Naive thymus-derived CD4-positive, alpha-beta T cell (primary cell): ENCODE measurements at places on chromosomes 12 and 14.

DNA sequence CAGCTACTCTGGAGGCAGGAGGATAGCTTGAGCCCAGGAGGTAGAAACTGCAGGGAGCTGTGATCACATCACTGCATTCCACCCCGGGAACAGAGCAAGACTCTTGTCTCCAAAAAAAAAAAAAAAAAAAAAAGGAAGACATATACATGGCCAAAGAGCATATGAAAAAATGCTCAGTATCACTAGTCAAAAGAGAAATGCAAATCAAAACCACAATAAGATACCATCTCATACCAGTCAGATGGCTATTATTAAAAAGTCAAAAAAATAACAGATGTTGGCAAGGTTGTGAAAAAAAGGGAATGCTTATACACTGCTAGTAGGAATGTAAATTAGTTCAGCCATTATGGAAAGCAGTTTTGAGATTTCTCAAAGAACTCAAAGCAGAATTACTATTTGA lies 174.8 kb upstream of the ATF7IP start:
- no peak overlapping the region for H3K4me3 ChIP-seq
- no peak overlapping the region for H3K27ac ChIP-seq
- no peaks in the 10 kb centered on the region for H3K27me3 ChIP-seq

DNA sequence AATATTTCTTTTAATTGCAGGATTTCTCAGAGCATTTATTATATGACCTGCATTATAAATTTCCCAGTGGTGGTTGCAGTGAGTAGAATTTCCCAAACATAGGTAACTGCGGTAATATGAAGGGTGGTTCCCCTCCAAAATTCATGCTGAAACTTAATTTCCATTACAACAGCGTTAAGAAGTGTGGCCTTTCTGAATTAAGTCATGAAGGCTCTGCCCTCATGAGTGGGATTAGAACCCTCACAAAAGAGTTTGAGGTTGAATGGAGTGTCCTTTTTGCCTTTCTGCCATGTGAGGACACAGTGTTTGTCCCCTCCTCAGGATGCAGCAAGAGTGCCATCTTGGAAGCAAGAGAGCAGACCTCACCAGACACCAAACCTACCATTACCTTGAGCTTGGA lies 233.6 kb downstream of the KTN1 start:
- H3K4me1 ChIP-seq, result no peaks in the 10 kb centered on the region
- no peaks in the 10 kb centered on the region for H3K27me3 ChIP-seq
- no peak for DNase-seq
- H3K27ac ChIP-seq, result no peak overlapping the region
- no peak overlapping the region for H3K4me3 ChIP-seq
- H3K36me3 ChIP-seq, result no peaks in the 10 kb centered on the region

DNA sequence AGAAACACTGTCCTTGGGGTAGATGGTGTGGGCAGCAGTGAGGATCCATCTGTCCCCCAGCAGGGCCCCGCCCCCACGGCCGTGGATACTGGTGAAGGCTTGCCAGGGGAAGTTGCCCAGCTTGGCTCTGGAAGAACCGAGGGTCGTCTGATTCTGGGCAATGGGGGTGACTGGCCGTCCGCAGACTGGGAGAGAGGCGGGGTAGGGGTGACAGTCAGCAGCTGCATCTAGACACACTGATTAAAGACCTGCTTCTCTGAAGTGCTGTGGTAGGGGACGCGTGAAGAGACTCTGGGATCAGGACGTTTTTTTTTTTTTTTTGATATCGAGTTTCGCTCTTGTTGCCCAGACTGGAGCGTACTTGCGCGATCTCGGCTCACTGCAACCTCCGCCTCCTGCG lies 4.7 kb upstream of the C1R start:
- no peak overlapping the region for H3K4me3 ChIP-seq
- H3K36me3 ChIP-seq, result peaks cover 3% of the 10 kb centered on the region
- H3K4me1 ChIP-seq, result peaks cover 4% of the 10 kb centered on the region
- H3K27me3 ChIP-seq, result no peaks in the 10 kb centered on the region
- no peak overlapping the region for H3K27ac ChIP-seq

DNA sequence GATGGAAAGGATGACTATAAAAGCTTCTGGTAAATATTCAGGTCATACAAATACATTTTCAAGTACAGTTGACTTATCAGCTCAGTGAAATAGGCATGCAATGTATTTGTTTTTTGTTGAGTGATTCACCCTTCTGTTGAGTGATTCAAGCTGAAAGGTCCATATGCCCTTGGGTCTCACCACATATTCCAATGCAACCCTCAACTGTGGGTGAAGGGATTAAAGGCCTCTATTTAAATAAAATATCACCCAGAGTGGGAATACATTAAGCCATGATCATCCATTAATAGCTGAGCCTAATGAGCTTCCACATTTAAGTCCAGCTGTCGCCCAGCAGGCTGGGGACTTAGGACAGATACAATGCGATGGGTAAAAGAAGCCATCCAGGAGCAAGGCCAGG lies 120.2 kb downstream of the CRACR2A start:
- no peaks in the 10 kb centered on the region for H3K4me1 ChIP-seq
- no peak overlapping the region for H3K4me3 ChIP-seq
- H3K27ac ChIP-seq, result no peak overlapping the region
- no peaks in the 10 kb centered on the region for H3K27me3 ChIP-seq
- no peak for DNase-seq

DNA sequence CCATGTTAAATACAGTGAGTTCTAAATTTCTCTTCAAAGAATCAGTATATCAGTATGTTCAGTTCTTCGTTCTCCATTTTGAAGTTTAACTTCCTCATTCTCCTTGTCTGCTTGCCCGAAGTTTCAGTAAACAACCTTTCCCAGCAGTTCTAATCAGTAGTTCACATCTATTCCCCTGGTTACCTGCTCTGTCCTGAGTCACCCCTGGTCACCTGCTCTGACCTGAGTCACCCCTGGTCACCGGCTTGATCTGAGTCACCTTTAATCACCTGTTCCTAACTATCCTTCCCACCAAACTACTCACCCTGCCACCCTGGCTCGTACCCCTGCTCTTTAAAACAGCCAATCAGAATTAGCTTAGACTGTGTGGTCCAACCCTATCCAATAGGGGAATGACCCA lies 9.4 kb upstream of the OR10G3 start:
- no peaks in the 10 kb centered on the region for H3K4me1 ChIP-seq
- no peaks in the 10 kb centered on the region for H3K36me3 ChIP-seq
- H3K27ac ChIP-seq, result no peak overlapping the region
- DNase-seq, result no peak
- no peak overlapping the region for H3K4me3 ChIP-seq

DNA sequence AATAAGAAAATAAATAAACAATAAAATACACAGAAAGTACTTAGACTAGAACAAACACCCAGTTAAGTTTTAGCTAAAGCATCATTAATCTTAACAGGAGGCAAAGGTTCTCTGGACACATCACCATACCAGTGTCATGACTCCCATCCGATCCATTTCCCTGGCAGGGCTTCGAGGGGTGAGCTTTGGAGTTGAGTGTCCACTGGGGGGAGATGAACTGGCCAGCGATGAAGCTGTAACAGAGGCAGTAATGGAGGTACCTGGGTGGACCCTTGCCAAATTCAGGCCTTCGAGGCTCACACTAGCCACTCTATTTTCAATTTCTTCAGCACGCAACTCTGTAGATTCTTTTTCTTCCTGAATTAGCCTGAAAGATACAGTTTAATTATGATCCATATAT lies 269.5 kb downstream of the ACSS3 start:
- H3K36me3 ChIP-seq, result no peaks in the 10 kb centered on the region
- DNase-seq, result no peak
- no peaks in the 10 kb centered on the region for H3K4me1 ChIP-seq
- no peak overlapping the region for H3K4me3 ChIP-seq
- H3K27me3 ChIP-seq, result no peaks in the 10 kb centered on the region

DNA sequence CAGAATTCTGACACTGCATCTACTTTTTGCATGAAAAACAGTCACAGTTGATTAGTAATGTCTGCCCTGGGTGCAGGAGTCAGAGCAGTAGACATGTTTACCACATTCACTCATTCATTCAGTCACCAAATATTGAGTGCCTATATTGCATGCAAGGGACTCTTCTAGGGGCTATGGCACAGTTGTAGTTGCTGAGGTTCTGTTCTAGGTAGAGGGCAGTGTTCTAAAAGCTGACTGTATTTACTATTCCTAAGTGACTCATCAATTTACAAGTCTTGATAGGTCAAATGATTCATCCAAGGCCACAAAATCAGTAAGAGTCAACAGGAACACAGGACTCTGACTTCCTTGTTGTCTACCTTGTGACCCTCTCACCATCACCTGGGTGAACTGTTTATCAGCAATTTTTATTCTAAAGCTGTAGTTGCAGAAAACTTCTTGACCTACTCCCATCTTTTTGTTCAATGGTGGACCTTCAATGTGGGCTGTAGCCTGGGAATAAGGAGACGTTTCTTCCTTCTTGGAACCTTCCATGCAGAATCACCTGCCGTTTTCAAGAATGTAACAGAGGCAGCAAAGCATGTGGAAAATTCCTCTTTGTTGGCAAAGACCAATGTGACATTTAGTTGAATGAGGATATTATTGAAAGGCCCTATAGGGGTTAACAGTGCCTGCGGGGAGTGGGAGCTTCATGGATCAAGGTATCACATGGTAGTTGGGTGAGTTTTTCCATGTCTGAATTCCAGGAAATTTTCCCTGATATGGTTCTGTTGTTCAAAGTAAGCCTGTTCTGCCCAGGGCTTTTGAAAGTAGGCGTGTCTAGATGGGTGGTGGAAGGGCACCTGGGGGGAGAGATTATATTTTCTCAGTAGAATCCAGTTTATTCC lies 223.2 kb downstream of the KTN1 start:
- no peak for DNase-seq
- no peaks in the 10 kb centered on the region for H3K36me3 ChIP-seq
- H3K4me1 ChIP-seq, result peaks cover 17% of the 10 kb centered on the region
- no peak overlapping the region for H3K4me3 ChIP-seq
- no peaks in the 10 kb centered on the region for H3K27me3 ChIP-seq

- H3K27ac ChIP-seq, result no peak overlapping the region
- H3K36me3 ChIP-seq, result no peaks in the 10 kb centered on the region
- no peak for DNase-seq
- H3K27me3 ChIP-seq, result no peaks in the 10 kb centered on the region
- no peak overlapping the region for H3K4me3 ChIP-seq
- H3K4me1 ChIP-seq, result no peaks in the 10 kb centered on the region
These were observed 1006.7 kb downstream of the DIO2 start for GRCh38 chr14:79204591-79204990.

DNA sequence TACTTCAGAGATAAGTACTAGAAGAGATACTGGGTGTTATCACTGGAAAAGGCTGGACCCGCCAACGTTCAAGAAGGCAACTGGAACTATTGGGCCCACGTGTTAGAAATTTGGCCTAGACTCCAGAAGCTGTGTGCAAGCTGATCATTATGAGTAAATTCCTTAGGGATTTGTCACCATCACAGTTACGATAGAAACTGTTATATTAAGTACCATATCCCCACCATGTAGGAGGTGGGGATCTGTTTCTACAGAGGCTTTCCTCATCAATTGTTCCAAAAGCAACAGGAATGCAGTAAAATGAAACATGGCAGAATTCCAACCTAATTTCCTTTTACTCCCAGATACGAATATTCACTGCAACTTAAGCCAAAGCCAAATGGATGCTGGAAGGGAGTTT lies 170.7 kb downstream of the NOVA1 start:
- no peaks in the 10 kb centered on the region for H3K4me1 ChIP-seq
- no peak overlapping the region for H3K27ac ChIP-seq
- no peak overlapping the region for H3K4me3 ChIP-seq
- no peaks in the 10 kb centered on the region for H3K36me3 ChIP-seq
- no peaks in the 10 kb centered on the region for H3K27me3 ChIP-seq

- no peaks in the 10 kb centered on the region for H3K36me3 ChIP-seq
- no peak for DNase-seq
- H3K4me1 ChIP-seq, result no peaks in the 10 kb centered on the region
- no peak overlapping the region for H3K4me3 ChIP-seq
These were observed 9.5 kb upstream of the CDKN3 start for GRCh38 chr14:54387328-54387727.

DNA sequence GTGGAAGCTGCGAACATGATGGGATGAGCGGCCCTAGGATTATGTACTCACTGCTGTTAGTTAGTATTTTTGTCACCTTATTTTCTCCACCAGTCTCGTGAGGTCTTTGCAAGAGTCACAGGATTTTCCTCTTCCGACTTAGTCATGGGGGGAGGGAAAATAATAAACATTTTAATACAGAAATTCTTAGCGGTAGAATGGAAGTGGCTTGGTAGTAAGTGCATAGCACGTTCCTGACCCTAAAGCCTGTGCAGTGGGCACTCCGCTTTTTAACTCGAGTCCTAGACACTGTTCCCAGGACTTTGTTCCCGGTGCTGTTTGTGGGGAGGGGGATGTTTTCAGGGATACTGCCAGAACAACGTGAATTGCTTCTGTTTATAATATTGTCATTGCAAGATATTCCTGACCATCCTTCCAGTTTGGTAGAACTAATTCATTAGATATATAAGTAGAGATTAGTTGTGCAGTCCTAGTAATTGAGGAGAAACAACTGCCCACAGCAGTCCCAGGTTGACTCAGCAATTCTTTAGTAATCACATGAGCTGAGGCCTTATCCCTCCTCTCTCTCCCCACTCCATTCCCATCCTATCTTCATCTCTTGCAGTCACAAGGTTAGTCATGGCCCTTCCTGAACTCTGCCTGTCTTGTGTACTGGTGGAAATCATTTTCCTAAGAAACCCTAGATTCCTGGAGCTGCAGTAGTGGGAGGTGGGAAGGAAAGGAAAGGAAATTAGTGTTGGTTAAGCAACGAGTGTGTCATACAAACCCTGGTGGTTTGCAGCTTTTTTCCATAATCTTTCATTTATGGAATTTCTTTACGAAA lies 799 bp downstream of the SLC38A6 start:
- H3K4me1 ChIP-seq, result peaks cover 14% of the 10 kb centered on the region
- H3K27ac ChIP-seq, result peak overlapping the region; percentile 88
- peaks cover 15% of the 10 kb centered on the region for H3K36me3 ChIP-seq
- H3K4me3 ChIP-seq, result peak overlapping the region; percentile 94
- no peaks in the 10 kb centered on the region for H3K27me3 ChIP-seq

DNA sequence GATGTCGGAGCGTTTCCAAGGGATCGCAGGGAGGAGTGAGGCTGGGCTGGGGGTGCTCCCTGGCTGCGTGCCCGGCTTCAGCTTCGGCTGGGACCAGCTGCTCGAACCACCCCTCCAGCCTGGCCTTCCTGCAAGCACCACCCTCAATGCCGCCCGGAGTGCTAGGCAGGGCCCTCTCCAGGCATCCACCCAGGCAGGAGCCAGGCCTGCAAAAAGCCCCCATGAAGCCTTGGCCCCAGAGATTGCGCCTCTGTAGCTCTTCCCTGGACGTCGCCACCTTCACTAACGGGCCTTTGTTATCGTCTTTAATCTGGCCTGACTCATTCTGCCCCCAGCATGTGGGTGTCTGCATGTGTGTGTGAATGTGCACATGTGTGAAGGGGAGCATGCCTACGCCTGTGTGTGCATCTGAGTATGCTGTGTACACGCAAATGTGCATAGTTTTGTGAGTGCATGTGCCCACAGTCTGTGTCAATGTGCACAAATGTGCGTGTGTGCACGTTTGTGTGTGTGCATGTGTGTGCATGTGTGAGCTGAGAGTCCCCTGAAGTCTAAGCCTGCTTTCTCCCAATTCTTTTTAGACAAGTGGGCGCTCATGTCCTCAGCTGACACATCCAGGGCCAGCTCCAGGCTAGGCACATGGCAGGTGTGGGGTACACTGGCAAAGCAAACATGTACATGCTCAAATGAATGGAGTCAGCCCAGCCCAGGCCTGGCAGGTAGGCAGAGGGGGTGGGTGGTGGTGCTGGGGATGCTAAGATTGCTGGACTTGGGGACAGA lies 195.4 kb upstream of the C14orf180 start:
- no peak overlapping the region for H3K27ac ChIP-seq
- H3K4me3 ChIP-seq, result no peak overlapping the region
- no peaks in the 10 kb centered on the region for H3K27me3 ChIP-seq
- peaks cover 7% of the 10 kb centered on the region for H3K4me1 ChIP-seq
- no peaks in the 10 kb centered on the region for H3K36me3 ChIP-seq
